ENCODE measurements at places on chromosomes 2 and 18.

DNA sequence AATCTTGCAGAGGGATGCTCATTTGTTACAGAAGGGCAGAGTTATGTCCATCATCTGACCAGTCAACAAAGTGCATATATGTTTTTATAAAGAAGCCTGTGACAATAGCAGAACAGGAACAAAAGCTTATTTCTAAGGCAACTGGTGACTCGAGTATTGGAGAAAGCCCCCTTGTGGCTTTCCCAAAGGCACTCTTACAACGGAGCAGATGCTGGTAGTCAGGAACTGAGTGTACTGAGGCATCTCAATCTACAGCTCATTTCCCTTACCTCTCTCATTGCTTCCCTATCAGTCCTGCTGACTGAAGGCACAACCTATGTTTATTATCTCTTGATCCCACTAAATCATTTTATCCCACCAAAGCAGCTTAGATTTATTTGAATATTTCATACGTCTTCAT, 557.1 kb upstream of the CHAC2 start:
- no peak for DNase-seq

DNA sequence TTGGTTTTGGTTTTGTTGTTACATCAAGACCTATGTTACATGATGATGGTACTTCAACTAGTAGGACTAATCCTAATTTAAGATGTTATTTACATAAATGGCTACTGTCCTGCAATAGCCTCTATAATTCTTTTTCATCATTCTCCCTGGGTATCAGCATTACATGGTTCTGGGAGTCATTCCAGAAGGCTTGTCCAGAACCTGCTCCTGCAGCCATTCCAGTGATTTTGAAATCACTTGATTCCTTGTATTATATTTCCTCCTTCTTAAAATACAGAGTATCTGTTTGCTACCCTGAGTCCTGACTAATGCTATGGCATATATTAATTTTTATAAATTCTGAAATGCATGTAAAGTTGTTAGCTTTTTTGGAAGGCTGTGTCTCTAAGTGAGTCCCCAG, 400.5 kb upstream of the MEIS1 start:
- DNase-seq = no peak

GRCh38 chr2:197254776-197255530, 55.6 kb downstream of the ANKRD44 start:
- no peak for DNase-seq

- DNase-seq = no peak
Measured at GRCh38 chr18:58570360-58571064, 58.4 kb downstream of the ALPK2 start.

DNA sequence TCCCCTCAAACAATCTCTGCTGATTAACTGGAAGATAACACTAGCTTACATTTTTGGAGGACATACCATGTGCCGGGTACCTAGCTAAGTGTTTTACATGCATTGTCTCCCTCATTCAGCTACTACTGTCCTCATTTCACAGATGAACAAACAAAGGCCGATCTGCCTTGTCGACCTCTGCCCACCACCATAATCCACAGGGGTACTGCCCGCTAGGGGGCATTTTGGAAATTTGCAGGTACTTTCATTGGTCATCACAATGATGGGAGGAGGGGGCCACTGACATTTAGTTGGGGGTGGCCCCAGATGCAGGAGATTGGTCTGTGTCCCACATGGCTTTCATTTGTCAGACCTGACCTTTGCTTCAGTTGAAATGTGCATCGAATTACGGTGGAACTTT, 3.9 kb upstream of the TMEM163 start:
- no peak for DNase-seq

GRCh38 chr2:57397550-57398360, 648.9 kb upstream of the VRK2 start:
- no peak for DNase-seq

- DNase-seq = no peak
Measured at GRCh38 chr2:124489686-124490085, 464.6 kb downstream of the CNTNAP5 start.

Measured in hematopoietic multipotent progenitor cell treated with erythropoietin and hydrocortisone succinate and interleukin-3 and kit ligand, for 17 days (in vitro differentiated cells).